Panc1 (cell line): ENCODE measurements at places on chromosomes 13 and 19. TPM values are rescaled to one million over a fixed set of nuclear protein-coding genes. Genes with fewer than 3 reads are reported as not detected.

GRCh38 chr13:20291037-20291436 lies 58.9 kb upstream of the GJB6 start:
- no peak for DNase-seq

DNA sequence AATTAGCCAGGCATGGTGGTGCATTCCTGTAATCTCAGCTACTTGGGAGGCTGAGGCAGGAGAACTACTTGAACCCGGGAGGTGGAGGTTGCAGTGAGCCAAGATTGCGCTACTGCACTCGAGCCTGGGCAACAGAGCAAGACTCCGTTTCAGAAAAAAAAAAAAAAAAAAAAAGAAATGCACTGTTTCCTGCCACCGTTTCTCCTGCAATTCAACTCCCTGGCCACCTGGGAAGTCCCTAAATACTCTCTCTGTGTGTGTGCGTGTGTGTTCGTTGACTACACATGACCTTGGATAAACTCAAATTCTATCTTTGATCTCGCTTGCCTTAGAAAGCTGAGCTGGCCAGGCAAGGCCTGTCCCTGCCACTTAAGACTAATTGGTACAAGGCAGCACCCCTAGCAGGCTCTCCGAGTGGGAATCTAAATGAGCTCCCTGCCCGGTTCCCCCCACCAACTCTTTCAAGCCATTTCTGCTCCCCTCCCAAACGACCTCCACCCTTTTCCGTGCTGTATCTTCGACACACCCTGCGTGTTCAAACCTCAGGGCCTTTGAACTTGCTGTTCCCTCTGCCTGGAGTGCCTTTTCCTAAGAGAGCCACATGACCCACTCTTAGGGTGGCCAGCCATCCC lies 5.2 kb upstream of the BCAT2 start:
- DNase-seq = no peak

DNA sequence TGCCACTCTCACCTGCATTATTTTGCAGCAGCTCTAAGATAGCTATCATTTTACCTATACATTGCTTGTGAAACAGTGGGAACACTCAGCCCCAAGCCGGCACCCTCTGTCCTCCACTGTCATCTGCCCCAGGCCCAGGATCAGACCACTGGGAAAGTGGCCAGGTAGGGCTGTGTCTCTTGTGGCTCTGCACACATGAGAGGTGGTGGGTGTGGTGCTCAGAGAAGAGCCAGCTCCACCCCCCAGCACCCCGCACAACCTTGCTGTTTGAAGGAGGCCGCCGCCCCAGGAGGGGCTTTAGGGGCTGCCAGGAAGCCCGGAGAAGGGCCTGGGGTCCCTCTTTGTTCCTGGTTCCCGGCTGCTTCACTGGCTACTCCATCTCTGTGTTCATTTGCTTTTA lies 26.6 kb downstream of the PPP1R37 start:
- no peak for DNase-seq

- DNase-seq = no peak
These were observed 689 bp downstream of the ING1 start for GRCh38 chr13:110713981-110714796.

DNA sequence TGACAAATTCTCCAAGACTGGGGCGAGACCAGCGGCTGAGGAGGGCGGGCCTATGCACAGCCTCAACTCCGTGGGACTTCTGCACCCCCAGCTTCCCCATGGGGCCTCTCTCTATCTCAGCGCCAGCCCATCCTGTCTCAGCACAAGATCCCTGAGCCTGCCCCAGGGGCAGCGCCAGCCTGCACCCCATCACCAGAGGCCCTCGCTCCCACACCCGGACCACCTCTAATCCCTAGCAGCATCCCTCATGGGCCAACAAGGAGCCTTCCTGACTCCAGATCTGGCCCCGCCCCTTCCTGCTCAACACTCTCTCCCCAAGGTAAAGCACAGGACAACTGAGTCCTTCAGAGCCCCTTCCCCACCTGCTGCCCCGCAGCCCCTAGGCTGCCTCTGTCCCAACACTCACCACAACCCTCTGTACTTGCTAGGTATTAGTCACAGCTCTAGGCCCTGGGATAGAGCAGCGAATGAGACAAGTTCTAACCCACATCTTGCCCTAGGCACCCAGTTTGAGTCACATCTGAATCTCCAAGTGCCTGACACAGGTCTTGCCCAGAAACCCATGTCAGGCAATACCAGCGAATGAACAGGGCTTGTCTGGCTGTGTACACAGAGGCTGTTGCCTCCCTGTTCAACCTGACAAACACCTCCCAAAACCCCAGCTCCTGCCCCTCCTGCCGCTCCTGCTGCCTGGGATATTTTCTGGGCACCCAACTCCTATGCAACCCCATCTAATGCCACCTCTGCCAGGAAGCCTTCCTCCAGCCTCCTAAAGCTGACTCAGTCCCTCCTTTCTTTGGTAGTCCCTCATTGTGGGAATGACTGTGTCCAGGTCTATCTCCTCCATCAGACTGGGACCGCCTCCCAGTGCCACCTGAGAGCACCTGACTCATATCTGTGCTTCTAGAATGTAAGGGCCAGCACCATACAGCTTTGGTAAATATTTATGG lies 18.6 kb downstream of the GRIK5 start:
- DNase-seq = no peak

DNA sequence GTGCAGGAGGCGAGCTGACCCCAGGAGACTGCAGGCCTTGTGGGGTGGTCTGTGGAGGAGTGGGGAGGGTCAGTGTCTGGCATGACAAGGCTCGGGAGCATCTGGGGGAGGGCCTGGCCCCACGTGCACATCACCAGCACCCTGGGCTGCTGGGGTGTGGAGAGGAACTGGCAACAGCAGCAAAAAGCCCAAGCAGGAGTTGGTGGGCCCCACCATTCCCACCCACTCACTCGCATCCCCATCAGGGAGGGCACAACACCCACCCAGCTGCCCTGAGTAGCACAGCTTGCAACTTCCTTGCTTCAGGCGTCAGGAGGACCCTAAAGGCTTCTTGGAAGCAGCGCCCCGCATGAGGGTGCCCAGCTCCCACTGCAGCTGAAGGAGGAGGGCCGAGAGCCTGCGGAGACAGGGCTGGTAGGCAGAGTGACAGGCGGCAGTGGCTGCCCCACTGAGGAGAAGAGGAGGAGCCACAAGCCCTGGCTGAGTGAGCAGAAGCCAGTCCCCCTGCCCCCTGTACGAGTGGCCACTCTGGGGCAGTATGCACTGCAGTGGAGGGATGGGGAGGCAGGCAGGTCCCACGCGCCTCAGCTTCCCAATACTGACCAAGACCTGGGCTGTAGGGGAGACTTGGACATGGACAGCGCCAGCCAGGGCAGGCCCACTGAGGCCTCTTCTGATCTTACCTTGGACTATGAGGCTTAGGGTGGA lies 26.5 kb downstream of the ELL start:
- DNase-seq = no peak

GRCh38 chr13:27194895-27195764 lies 23.5 kb upstream of the USP12 start:
- DNase-seq = peak; percentile 89

- DNase-seq = no peak
These were observed 3.8 kb downstream of the DOHH start for GRCh38 chr19:3496392-3497273.

- DNase-seq = no peak
These were observed 12.1 kb upstream of the PEX11G start for GRCh38 chr19:7500811-7501450.

DNA sequence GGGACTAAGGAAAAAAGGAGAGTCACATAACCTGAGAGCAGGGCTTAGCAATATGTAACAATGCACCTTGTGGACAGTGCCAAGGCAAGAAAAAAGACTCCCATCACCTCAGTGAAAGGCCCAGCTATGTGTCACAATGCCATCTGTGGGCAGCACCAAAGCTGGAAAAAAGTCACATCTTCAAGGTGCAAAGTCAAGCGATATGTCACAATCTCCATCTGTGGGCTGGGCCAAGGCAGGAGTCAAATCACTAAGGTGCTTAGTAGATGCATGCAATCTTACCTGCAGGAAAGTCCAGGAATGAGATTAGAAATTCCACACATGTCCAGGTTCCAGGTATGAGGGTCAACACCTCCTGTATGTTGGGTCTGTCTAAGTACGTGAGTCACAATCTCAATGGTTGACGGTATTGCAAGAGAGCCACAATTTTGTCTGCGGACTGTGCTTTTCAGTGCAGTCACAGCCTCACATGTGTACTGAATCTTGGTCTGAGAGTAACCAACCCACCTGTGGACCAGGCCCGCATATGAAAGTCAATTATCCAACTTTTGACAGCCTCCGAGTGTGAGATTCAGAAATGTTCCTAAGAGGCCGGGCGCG lies 14.8 kb upstream of the ZNF43 start:
- no peak for DNase-seq

DNA sequence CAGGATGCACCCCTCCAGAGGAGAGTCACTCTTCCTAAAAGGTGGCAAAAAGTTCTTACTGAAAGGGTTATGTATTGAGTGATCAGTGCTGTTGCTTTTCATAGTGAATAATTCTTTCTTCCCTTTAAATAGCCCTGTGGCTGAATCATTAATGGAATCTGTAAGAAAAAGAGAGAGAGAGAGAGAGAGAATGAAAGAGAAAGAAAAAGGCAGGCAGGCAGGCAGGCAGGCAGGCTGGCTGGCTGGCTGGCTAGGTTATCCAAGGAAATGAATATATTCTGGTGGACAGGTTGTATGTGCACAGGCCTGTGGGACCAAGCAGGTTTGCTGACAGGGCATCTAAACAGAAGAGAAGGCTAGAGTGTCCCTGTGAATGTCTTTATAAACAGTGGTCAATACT lies 100.5 kb downstream of the DLEU7 start:
- DNase-seq = no peak

DNA sequence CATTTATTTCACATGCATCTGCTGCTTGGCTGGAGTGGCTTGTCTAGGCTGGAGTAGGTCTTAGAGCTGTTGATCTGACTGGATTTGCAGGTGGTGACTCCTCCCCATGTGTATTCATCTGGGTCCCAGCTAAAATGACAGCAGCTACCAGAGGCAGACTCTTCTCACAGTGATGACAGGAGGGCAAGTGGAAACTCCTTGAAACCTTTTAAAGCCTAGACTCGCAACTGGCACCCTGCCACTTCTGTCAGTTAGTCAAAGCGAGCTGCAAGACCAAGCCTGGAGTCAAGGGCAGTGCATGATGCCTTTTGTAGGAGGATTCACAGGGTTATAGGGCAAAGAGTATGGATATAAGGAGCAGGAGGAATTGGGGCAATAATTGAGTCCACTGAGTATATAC lies 65.2 kb downstream of the TEX26 start:
- DNase-seq = no peak

- DNase-seq = no peak
These were observed 634 bp upstream of the DIAPH3 start for GRCh38 chr13:60164234-60164889.

GRCh38 chr13:32889986-32890565 lies 126.1 kb upstream of the KL start:
- no peak for DNase-seq

- DNase-seq = no peak
These were observed 23.7 kb upstream of the LAMP1 start for GRCh38 chr13:113273321-113273720.

DNA sequence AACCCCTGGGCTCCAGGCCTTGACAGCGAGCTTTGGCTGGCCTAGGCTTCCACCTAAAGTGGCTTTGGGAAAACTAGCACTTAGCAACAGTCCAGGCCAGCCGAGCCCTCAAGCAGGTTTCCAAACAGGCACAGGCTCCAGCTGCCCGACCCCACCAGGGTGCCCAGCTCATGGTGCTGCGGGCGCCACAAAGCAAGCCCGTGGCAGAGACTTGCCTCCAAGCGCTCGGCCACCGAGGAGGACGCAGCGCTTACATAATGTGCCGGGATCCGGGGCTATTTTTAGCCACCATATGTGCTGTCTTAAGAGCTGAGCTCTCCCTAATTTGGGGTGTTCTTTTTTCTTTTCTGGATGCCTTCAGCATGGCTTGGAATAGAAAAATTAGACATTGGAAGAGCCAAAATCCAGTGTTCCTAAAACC lies 56.1 kb upstream of the F7 start:
- DNase-seq = no peak

Gene CEACAM4
- total RNA-seq = not detected

Gene DZIP1
- total RNA-seq = 22.9 TPM

Gene PRSS57
- total RNA-seq = not detected

Gene ZNF560
- total RNA-seq = not detected
